Small intestine (tissue), 16 donors: ENCODE measurements at places on chromosomes 2 and 18. TPM values are rescaled to one million over a fixed set of nuclear protein-coding genes. Genes with fewer than 3 reads are reported as not detected.

DNA sequence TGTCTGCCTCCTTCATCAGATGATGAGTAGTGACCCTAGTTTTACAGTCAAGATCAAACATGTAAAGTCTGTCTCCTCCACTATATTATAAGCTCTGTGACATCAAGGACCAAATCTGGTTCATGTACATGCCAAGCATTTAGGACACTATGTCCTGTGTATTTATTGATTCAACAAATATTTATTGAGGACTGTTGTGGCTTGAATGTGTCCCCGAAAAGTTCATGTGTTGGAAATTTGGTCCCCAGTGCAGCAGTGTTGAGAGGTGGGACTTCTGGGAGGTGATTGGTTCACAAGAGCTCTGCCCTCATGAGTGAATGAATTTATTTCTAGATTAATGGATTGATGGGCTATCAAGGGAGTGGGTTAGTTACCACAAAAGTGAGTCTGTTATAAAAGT, 46.6 kb upstream of the FRZB start:
- no peak for DNase-seq

GRCh38 chr18:57004366-57005121, 142.3 kb upstream of the BOD1L2 start:
- peak; percentile 94 for DNase-seq

GRCh38 chr2:38129987-38130386, 54.0 kb upstream of the CYP1B1 start:
- DNase-seq, result no peak

GRCh38 chr2:234374736-234375135, 122.1 kb downstream of the ARL4C start:
- DNase-seq, result no peak

GRCh38 chr2:33236482-33237385, 239.7 kb upstream of the RASGRP3 start:
- no peak for DNase-seq

Gene POTEI
- 0.01 TPM for polyA plus RNA-seq

Gene ZNF516
- polyA plus RNA-seq, result 4.6 TPM

Gene SERPINB4
- not detected for polyA plus RNA-seq

Gene NAT8
- 0.10 TPM for polyA plus RNA-seq
